ENCODE measurements at places on chromosomes 1 and 21.

DNA sequence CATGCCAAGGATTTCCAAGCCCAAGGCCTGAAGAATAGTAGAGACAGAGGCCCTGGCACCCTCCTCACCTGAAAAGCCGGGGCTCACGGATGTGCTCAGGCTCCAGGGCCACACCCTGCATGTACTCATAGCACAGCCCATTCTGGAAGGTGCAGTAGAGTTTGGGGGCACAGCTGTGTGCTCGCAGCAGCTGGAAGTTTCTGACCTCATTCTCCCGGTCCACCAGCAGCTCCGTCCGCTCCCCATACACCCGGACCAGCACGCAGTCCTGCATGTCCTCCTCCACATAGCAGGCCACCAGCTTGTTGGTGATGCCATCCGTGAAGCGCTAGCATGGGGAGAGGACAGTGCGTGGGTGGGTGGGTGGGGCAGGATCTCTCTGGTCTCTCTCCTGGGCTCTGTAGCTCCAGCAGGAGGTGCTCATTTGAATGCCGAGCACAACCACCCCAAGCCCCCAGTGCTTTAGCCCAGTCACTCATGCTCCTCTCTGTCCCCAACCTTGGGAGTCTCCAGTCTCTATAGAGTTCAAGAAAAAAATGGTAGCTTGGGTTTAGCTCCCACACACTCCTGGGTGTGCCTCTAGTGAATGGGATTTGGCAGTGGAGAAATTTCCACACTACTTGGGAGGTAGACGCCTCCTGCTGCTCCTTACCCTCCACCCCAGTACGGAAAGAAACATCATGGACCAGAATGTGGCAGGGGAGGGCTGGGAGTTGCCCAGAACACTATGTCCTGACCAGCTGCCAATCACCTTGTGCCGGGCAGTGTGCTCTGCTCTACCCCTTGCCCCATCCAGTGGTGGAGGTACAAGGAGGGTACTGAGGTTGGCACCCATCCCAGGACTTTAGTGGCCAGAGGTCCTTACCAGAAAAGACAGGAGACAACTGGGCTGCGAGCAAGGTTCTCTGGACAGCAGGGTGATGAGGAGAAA lies 1.9 kb downstream of the ETNK2 start:
- DNase-seq, result no peak

DNA sequence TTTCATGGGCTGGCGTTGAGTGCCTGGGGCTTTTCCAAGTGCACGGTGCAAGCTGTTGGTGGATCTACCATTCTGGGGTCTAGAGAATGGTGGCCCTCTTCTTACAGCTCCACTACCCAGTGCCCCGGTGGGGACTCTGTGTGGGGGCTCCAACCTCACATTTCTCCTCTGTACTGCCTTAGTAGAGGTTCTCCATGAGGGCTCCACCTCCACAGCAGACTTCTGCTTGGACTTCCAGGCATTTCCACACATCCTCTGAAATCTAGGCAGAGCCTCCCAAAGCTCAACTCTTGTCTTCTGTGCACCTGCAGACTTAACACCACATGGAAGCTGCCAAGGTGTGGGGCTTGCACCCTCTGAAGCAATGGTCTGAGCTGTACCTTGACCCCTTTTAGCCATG lies 82.1 kb downstream of the CCDC18 start:
- no peak for DNase-seq

DNA sequence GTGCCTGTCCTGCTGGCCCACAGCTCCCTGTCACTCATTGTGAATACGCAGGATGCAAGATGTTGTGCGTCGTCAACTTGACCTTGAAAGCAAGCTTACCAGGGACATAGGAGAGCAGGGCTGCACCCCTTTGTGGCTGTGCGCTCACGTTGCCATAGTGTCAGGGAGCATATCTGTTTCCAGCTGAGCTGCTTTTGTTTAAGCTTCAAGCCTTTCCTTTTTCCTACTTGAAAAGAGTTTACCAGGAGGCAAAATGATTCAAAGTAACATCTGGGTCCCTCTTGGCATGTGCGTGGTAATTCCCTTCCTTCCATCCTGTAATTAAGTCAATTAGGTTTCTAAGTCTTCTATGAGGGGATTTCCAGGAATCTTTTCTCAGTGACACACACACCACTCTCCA lies 537.1 kb downstream of the AJAP1 start:
- DNase-seq, result no peak

DNA sequence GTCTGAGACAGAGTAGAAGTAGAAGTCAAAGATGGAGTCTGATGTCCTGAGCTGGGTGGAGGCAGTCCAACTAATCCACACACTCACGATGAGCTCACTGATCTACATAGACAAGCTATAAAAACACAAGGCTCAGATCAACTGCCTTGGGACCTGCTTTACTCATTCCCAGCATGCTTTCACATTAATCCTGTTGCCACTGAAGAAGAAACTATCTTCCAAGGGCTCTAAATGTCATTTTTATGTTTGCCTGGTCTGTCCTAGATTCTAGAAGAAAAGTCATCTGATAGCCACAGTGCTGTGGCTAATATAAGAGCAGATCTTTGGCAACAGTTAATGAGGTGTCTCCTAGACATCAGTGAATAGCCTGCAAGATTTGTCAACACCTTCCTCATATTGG lies 522.7 kb downstream of the NUF2 start:
- no peak for DNase-seq

DNA sequence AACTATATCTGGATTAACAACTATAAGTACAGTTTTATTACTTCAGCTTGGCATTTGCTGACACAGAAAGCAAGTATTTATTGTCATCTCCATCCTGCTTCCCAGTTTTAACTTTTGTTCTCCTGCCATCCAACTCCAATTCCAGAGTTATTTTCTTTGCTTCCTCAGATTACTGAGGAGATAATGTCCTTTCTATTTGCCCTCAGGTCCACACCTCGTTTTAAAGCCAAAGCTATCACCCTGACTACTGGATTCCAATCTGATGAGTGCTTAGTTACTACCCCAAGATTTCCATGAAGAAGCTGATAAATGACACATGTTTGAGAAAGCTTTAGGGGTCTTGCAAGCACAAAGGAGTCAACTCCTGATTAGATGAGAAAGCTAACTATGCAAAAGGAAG lies 25.2 kb downstream of the ACKR1 start:
- no peak for DNase-seq

- DNase-seq, result no peak
Measured at GRCh38 chr1:51686450-51686849, 69.6 kb downstream of the OSBPL9 start.

DNA sequence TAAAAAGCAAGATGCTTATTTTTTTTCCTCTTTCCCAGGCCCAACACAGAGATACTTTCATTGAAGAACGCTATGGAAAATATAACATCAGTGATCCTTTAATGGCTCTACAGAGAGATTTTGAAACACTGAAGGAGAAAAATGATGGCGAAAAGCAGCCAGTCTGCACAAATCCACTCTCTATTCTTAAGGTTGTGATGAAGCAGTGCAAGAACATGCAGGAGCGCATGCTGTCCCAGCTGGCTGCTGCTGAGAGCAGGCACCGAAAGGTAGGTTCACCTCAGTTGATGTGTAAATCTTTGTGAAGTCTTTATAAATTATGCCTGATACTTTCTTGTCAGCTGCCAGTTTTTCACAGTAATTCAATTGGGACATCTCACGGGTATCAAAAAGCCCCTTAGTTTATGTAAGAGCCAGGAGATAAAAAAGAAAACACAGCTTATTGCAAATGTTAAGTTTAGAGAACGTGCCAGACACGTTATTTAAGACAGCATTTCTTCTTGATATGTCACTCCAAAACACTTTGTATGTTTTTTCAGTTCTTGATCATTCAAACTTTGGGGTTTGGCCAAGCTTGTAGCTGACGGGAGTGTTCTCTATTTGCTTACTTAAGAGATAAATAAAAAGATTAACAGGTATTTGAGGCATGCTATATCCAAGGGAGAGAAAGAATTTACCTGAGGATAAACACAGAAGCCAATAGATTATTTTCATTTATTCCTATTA lies 53.1 kb downstream of the CTTNBP2NL start:
- no peak for DNase-seq

Measured in stimulated activated CD8-positive, alpha-beta memory T cell treated with anti-CD3 and anti-CD28 coated beads, Interleukin-2, amount 100 ng/mL, for 1 hour (primary cell).